ENCODE measurements at places on chromosomes 13 and 19.

DNA sequence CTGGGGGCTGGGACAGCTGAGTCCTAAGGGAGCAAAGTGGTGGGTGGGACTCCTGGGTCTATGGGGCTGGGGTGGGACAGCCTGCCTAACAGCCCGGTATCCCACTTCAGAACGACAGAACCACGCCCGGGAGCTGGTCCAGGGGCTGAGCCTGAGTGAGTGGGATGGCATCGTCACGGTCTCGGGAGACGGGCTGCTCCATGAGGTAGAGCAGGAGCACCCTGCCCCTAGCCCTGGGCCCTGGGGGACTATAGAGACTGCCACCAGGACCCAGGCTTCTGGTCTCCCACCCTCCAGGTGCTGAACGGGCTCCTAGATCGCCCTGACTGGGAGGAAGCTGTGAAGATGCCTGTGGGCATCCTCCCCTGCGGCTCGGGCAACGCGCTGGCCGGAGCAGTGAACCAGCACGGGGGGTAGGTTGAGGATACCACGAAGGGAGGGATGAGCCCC lies 8.6 kb downstream of the SPHK2 start:
- DNase-seq, result no peak

- no peak for DNase-seq
These were observed 1.7 kb downstream of the DMPK start for GRCh38 chr19:45780448-45781213.

GRCh38 chr13:106529415-106530170 lies 5.9 kb downstream of the EFNB2 start:
- DNase-seq, result no peak

DNA sequence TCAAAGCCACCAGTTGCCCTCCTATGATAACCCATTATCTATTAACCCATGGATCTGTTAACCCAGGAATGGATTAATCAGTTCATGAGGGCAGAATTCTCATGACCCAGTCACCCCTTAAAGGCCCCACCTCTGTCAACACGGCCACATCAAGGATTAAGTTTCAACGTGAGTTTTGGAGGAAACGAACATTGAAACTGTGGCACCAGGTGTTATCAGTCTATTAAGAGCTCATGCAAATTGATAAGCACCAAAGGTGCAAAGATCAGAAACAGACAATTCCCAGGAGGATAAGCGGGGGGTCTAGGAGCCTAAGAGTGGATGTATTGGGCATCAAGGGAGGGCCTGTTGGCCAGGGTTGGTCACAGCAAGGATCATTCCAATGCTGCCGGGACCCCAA lies 19.9 kb upstream of the ELAVL1 start:
- DNase-seq, result no peak

GRCh38 chr13:32924886-32925285 lies 91.3 kb upstream of the KL start:
- DNase-seq, result no peak

- no peak for DNase-seq
These were observed 16.8 kb downstream of the SPC24 start for GRCh38 chr19:11138601-11139300.

- no peak for DNase-seq
These were observed 28.4 kb upstream of the ENOX1 start for GRCh38 chr13:43815204-43815603.

- no peak for DNase-seq
These were observed 19.8 kb downstream of the TCF3 start for GRCh38 chr19:1632462-1633268.

DNA sequence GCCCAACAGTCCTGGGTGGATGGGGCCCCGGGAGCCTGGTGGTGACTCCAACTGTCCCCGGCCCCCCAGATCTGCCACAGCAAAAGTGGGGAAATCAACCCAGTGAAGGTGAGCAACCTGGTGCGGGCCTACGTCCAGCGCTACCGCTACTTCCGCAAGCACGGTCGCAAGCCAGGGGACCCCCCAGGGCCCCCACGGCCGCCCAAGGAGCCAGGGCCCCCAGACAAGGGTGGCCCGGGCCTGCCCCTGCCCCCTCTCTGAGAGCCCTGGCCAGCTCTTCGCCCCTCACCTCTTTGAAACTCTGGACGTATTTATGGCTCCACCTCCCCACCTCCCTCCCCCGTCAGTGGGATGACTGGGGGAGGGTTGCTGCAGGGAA lies 7.5 kb downstream of the IRF3 start:
- DNase-seq, result no peak

DNA sequence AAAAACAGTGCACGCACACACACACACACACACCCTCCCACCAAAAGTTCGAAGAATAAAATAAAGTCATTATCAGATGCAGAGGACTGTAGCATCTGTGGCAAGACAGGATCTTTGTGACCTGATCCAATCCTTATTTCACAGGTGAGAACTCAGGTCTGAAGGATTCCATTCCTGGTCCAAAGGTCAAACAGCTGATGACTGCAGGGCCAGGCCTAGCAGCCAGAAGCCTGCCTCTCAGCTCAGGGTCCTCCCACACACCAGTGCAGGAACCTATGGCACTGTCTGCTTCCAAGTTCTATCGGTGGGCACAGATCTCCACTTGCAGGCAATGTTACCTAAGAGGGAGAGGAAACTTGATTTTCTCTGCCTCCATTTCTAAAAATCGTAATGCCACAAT lies 57.5 kb downstream of the SERP2 start:
- DNase-seq, result no peak

DNA sequence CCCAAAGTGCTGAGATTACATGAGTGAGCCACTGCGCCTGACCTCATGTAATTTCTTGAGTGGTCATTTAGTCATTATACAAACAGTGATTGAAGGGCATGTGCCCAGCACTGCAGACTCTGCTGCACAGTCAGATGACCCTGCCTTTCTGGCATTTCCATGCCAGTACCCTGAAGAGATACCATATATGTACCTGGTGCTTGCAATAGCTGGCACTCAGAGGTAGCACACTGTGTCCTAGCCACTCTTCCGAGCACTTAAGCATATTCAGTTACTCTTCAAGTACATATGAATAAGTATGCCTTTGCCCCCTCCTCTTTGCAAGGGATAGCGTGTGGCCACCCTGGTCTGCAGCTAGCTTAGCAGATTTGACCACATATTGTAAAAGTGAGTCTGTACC lies 15.5 kb downstream of the STX10 start:
- DNase-seq, result no peak

Measured in stimulated activated CD4-positive, alpha-beta T cell treated with anti-CD3 and anti-CD28 coated beads, TNF-alpha, amount 100 ng/mL, for 1 hour (primary cell).